ENCODE measurements at places on chromosomes 1 and 21.

DNA sequence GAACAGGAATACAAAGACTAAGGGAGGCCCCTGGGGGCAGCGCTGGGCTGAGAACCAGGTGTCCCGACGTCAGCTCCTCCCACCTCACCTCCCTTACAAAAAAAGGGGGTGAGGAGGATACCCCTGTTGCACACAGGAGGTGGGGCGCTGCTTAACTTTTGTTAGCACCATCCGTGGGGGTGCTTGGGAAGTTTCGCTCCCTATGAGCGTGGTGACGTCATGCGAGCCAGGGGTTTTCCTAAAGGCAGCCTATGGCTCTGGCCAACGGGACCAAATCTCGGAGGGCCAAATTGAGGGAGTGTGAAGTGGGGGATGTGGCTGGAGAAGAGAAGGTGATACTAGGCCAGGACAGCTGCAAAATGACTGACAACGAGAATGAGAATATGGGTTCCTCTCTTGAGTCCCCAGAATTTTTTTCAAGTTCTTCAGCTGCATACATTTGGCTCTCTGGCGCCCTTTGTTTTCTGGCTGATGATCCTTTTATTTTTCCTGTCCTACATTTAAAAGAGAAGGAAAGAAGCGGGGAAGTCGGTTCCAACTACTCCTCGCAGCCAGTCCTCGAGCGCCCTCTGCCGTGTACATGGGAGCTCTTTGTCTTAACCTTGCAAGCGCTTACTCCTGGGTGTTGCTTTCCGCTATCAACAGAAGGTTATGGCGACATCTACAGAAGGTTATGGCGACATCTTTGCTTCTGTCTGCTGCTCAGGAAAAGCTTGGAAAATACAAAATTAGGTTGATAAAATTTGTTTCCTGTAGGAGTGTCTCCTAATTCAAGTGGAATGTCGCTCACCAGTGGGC, 48.0 kb upstream of the ZC3H11B start:
- DNase-seq: peak; percentile 88

- DNase-seq: peak; percentile 33
Measured at GRCh38 chr1:218772575-218772974, 401.1 kb upstream of the LYPLAL1 start.

GRCh38 chr1:41025979-41026819, 4.7 kb upstream of the SLFNL1 start:
- DNase-seq: no peak

DNA sequence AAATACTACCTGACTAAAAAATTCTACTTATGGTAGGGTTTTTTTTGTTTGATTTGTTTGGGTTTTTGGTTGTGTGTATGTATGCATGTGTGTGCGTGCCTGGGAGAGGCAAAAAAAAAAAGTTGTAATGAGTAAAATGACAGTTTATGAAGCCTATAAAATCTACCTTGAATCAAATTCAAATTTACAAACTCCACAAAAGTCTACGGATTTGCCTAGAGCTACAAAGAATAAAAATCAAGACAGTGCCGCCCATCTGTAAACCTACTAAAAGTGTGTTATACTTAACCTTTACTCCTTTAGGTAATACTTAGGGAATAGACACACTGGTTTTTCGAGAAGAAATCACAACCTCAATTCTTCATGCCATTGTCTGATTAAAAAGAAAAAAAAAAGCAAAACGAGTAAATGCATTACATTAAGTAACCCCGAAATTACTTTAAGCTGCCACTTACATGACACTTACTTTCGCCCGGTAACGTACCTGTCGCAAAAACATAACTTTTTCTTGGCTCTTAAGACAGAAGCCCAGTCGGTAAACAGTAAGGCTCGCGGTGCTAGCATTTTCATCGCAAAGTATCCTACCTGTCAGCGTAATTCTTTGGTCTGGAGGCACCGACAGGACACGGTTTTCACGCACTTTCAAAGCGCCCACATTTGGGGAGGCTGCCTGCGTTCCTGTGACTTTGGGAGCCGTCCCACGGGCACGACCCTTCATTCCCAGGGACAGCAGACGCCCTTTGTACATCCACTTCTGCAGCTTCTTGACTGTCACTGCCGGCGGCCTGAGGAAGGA, 951 bp downstream of the SYDE2 start:
- peak; percentile 0 for DNase-seq

DNA sequence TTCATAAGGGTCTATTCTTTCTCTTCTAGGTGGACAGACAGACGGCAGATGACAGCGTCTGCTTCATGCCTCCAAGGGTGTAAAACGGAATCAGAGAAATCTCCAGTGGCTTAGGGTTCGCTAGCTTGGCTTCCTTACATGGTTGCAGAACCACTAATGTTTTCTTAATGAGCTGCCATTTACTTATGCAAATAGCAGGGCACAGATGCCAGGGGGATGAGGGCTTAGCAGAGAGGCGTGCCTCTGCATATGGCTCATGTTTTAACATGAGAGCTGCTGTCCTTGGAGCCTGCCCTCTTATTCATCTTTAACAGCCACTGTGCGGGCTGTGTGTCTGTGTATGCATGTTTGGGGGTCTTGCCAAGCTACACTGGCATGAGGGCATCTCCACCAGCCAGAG, 119.6 kb downstream of the IER5 start:
- DNase-seq: no peak

- DNase-seq: no peak
Measured at GRCh38 chr1:180581635-180582039, 22.9 kb downstream of the OVAAL start.

DNA sequence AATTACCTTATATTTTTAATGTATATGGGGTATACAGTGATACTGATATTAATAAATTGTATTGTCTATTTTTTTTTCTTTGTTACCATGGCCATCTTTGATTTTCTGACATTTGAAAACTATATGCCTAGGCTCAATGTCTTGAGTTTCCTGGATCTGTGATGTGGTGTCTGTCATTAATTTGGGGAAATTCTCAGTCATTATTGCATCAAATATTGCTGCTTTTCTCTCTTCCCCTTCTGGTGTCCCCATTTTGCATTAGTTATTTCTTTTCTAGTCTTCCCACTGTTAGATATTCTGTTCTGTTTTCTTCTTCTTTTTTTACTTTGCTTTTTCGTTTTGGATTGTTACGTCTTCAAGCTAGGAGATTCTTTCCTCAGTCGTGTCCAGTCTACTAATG, 33.8 kb downstream of the ZBTB40 start:
- no peak for DNase-seq

DNA sequence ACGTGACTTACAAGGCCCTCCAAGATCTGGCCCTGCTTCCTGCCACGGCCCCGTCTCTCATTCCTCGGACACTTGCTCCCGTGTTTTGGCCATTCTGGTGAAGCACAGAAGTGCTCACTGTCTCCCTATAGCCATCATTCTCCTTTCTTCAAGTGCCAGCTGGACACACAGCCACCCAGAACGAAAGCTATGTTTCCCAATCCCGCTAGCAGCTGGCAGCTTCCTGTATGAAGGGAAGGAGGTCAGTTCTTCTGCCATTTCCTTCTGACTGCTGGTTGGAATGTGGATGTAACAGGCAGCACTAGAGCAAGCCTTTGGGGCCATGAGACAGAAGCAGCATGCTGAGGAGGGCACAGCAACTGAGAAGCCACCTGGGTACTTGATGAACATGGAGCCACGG, 82.8 kb downstream of the TGFBR3 start:
- DNase-seq: no peak

DNA sequence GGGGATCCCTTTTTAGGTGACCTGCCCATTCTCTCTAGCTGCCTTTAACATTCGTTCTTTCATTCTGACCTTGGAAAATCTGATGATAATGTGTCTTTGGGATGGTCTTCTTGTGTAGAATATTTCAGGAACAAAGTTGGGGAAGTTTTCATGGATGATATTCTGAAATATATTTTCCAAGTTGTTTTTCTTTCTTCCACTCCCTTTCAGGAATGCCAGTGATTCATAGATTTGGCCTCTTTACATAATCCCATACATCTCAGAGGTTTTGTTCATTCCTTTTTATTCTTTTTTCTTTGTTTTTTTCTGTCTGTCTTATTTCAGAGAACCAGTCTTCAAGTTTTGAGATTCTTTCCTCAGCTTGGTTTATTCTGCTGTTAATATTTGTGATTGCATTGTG, 13.9 kb upstream of the SCMH1 start:
- no peak for DNase-seq

GRCh38 chr1:156691665-156692440, 13.5 kb downstream of the CRABP2 start:
- DNase-seq: peak; percentile 72

DNA sequence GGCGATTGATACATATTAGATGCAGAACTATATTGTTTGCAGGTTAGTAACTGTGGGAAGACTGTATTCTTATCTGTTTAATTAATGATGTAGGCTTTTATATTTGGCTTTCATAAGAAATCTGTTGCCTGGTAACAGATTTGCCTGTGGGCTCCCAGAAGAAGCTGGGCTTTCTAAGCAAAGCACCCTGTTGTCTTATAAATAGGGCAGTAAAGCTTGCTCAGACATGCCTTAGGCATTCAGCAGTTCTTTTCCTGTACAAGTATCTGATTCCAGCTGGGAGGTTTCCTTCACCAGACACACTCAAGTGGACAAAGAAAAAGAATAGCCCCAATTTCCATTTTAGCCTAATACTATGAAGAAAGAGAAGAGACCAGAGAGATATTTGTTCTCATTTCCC, 524.0 kb downstream of the LRRIQ3 start:
- no peak for DNase-seq

DNA sequence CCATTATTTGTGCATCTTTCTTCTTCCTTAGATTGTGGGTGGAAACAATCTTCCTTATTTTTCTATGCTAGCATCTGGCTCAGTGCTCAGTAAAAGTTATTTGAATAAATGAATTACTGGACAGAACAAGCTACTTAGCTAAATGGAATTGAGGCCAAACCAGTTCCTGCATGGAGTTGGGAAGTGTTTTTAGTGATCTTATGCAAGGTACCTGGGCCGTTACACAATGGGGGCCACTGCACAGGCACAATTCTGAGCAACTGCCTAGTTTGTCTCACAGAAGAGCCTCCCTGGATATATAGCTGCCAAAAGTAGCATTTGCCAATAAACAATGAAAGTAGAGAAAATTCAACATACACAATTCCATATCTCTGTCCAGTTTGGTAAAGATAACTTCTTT, 27.0 kb upstream of the SERBP1 start:
- no peak for DNase-seq

- DNase-seq: no peak
Measured at GRCh38 chr1:234271243-234271606, 102.0 kb upstream of the COA6 start.

DNA sequence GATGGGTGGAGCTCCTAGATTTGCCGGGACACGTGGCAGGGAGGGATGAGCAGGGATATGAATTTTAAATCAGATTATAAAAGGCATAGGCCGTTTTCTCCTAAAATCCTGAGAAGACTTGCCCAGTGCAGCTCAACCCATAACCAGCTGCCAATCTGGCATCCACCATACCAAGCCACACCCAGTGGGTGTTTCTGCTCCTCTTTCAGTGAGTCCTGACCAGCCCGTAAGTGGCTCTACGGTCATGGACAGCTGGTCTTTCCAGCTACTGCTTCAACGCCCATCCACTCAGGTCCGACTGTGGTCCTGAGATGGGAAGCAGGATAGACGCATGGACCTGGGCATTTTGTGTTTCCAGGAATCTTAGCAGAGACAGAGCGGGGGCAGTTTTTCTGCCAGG, 107.2 kb downstream of the LAMC2 start:
- no peak for DNase-seq

DNA sequence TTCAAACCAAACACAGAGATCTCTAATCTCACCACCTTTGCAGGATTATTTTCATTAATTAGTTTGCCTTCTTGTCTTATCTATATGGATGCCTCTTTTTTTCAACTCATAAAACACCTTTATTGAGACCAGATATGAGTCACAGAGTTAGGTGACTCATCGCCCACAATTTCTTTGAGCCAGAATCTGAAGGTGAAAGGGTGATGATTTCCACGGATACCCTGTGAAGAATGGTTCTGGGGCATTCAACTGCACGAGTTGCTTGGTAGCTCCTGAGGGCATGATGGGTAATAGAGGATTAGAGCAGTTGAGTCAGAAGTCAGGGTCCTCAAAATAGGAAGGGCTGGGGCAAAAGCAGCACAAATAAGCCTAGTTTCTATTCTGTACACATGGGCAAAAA, 128.2 kb downstream of the TBX19 start:
- peak; percentile 89 for DNase-seq

DNA sequence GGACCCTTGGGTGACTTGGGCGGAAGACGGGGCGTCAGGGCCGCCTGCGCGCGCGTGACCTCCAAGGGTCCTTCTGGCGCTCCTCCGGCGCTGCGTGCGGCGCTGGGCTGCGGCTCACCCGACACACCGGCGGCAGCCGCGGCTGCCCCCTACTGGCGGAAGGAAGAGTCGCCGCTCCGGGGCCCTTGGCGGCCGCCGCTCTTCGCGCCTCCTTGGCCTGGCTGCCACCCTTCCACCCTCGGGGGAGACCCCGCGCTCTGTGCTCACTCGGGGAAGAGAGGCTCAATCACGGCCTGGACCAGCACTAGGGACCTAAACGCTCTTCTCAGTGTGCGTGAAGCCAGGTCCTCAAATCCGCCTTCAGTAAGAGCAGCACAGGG, 89.7 kb downstream of the DMRTA2 start:
- DNase-seq: no peak

GRCh38 chr1:2079396-2080085, 29.3 kb downstream of the PRKCZ start:
- no peak for DNase-seq

DNA sequence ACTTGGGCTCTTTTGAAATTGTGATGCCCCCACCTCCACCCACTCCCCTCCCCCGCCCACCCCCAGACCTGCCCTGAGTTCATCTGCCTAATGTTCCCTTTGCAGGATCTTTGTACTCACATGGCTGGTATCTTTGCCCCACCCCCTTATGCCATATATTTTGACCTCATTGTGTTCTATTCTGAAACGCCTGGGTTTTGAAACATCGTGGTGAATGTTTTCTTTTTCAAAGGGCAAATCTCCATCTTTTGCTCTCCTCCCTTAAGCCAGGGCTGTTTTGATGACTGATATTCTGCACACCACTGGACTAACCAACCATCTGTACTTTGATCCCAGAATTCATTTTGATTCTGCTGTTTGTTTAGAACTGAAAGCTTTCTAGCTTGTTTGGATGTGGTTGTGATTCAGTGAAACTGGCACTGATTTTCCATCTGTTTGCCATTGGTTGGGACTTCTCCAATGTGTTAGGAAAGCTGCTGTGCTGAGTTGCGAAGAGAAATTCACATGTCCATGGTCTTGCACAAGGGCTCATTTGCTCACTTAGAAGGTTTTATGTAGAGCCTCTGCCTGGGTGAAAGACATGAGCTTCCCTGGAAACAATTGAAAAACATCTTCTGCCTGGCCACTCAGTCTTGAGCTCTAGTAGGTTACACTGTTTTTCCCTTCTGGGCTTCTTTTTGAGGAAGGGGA, 16.5 kb downstream of the SMAP2 start:
- no peak for DNase-seq

- no peak for DNase-seq
Measured at GRCh38 chr1:71548398-71548890, 467.6 kb upstream of the ZRANB2 start.

- DNase-seq: no peak
Measured at GRCh38 chr1:5271264-5271663, 616.9 kb downstream of the AJAP1 start.

GRCh38 chr1:81797701-81798100, 3.0 kb upstream of the ADGRL2 start:
- DNase-seq: no peak

GRCh38 chr1:89407360-89407759, 43.5 kb downstream of the GBP6 start:
- DNase-seq: no peak
